ENCODE measurements at places on chromosomes 3 and 15. TPM values are rescaled to one million over a fixed set of nuclear protein-coding genes. Genes with fewer than 3 reads are reported as not detected.

The MEIS2 gene
- 22.0 TPM for total RNA-seq

The CCK gene
- total RNA-seq = not detected

The SMAD6 gene
- total RNA-seq = 64.5 TPM

The UCN2 gene
- total RNA-seq = 0.52 TPM

DNA sequence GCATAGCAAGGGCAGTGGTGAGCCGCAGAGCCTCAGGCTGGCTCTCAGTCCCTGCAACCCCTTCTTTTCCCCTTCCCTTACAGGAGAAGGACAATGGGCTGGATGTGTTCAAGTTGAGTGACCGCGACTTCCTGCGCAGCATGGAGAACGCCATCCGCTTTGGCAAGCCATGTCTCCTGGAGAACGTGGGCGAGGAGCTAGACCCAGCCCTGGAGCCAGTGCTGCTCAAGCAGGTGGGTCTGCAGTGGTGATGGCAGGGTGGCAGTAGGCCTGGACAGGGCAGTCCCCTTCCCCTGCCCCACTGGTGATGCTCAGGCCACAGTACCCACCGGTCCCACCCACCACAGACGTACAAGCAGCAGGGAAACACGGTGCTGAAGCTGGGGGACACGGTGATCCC lies 53.8 kb downstream of the SEMA3G start:
- no peak for DNase-seq

DNA sequence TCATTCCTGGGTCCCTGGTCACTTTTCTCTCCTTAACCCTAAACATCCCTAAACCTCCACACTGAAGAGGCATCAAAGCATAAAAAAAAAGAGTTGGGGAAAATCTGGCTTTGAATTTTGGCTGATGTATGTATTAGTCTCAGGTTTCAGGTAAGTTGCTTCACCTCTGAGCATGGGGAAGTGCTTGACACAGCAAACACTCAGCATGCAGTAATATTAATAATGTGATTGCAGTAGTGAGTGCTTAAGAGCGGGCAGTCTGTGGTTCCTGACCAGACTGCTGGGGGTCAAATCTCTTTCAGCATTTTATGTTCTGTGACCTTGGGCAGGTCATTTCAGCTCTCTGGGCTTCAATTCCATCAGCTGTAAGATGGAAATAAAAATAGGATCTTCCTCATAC lies 467.9 kb downstream of the SOX2 start:
- DNase-seq = no peak

DNA sequence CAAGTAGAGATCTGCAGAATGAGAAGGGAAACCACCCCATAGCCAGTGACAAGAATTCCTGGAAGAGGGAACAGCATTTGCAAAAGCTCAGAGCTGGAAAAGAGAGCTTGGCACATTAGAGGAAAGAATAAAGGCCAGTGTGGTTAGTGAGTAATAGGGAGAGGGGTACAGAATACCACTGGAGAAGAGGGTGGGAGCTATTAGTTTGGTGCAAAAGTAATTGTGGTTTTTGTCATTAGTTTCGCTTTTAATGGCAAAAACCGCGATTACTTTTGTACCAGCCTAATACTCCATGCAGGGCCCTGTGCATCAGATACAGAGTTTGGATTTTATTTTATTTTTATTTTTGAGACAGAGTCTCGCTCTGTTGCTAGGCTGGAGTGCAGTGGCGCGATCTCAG lies 9.8 kb downstream of the SLC24A1 start:
- DNase-seq = no peak

DNA sequence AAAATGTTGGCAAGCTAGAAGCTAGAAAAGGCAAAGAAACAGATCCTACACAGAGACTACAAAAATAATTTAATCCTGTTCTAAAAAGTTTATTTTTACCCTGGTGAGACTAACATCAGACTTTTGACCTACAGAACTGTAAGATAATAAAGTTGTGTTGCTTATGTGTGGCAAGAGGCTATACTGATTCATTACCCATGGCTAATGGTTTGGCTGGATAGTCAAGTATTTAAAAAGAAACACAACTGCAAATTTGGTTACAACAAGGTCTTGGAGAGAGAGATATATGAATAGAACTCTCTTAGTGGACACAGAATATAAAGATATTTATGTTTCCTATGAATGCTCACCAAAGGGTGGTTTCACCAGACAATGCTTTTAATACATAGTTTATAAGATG lies 364.2 kb upstream of the PLSCR5 start:
- DNase-seq = no peak

GRCh38 chr3:60760145-60760544 lies 491.1 kb downstream of the FHIT start:
- DNase-seq = no peak

DNA sequence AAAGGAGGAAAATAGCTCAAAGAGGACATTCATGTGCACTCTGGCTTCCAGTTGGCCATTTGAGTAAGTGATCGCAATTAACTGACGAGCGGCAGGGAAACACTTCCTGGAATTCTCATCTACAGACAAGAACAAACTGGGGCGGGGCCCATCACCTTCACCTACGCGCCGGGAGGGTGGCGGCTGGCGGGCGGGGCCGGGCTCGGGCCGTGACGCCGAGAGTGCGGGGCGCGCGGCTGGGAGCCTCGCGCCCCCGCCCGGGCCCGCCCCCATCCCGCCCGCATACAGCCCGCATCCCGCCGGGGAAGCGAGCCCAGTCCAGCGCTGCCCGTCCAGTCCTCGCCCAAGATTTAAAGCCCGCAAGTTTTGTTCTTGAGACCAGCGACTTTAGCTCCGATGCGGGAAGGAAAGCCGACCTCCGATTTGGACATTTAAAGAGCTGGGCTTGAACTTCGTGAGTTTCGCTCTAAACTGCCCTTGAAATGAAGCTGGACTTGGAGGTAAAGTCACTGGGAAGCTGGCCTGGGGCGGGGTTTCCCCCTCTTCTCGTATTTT lies at the start of gene B3GNT5:
TSS of gene B3GNT5 (plus strand) at position 281 of the 555 bp plus-strand sequence. CDS start 16,546 bp downstream, outside the sequence.
- peak; percentile 66 for DNase-seq

GRCh38 chr15:62931650-62932049 lies 110.9 kb upstream of the TPM1 start:
- no peak for DNase-seq

Data from Caki2 (cell line).